ENCODE measurements at places on chromosomes 4 and X. TPM values are rescaled to one million over a fixed set of nuclear protein-coding genes. Genes with fewer than 3 reads are reported as not detected.

DNA sequence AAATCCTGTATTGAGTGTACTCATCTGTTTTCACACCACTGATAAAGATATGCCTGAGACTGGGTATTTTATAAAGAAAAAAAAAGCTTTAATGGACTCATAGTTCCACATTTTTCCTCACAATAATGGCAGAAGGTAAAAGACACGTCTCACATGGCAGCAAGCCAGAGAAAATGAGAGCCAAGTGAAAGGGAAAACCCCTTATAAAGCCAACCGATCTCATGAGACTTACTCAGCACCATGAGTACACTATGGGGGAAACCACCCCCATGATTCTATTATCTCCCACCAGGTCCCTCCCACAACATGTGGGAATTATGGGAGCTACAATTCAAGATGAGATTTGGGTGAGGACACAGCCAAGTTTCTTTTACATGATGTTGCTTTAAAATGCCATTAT lies 171.9 kb downstream of the GALNTL6 start:
- no peak for DNase-seq

- no peak for DNase-seq
Measured at GRCh38 chr4:54840992-54841768, 183.4 kb downstream of the KIT start.

RASSF6 gene
- total RNA-seq, result 0.25 TPM

MAGEA8 gene
- not detected for total RNA-seq

DNA sequence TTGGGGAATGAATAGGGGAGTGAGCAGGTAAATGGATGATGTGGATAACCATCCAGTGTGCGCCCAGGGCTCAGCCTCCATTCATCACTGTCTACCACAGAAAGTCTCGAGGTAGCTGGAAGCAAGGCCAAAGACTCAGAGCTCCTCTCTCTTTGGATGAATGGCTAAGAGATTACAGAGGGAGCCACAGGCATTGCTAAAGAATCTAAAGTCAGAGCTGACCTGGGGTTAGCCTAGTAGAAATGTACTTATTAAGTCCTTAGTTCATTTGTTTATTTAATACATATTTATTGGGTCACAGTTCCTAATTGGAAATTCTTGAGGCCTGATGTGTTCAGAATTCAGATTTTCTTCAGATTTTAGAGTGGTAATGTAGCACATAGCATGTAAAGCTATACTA lies 88.7 kb upstream of the HPF1 start:
- DNase-seq, result no peak

DNA sequence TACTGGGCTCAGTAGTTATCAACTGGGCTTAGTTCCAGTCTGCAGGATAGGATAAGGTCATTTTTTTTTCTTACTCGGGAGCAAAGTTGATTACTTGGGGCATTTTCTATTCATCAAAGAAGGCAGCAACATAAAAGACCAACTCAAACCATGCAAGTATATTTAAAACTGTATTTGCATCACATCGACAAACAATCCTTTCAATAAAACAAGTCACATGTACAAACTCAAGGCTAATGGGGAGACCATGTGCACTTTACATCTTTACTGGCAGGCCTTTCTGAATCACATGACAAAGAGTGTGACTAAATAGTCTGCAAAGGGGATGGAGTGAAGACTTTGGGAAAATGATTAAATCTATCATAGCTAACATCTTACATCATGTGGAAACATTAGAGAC lies 610.4 kb upstream of the BOD1L1 start:
- no peak for DNase-seq

HOPX gene
- 5.9 TPM for total RNA-seq

DNA sequence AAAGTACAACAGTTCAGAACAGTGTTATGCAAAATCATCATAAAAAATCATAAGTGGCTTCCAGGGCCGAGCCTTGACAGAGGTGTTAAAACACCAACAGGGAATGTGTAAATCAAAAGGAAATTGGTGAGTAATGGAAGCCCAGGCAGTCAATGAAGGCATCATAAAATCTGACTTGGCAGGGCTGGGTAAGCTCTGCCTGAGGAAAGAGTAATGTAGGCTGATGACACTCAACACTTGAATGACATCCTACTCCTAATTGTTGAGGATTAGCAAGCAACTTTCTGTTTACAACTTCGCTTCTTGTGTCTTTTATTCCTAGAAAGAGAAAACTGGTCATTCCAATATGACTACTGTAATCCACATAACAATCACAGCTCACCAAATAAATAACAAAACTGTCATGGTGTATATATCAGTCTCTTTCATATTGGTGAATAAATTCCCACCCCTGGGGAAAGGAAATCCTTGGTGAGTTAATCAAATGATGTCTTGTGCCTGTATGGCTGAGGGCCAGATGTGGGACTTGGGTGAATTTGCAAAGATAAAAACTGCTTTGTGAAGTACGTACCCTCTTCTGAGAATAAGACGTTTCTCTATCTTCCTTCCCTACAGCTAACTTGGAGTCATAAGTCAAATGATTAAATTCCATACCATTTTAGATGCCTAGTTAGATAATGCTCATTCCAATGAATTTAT lies 196.8 kb downstream of the DCHS2 start:
- DNase-seq, result no peak

Data from CD4-positive, alpha-beta T cell (primary cell).